Stimulated activated CD4-positive, alpha-beta T cell treated with anti-CD3 and anti-CD28 coated beads, TNF-alpha, amount 100 ng/mL, for 1 hour (primary cell): ENCODE measurements at places on chromosomes 7 and 10.

DNA sequence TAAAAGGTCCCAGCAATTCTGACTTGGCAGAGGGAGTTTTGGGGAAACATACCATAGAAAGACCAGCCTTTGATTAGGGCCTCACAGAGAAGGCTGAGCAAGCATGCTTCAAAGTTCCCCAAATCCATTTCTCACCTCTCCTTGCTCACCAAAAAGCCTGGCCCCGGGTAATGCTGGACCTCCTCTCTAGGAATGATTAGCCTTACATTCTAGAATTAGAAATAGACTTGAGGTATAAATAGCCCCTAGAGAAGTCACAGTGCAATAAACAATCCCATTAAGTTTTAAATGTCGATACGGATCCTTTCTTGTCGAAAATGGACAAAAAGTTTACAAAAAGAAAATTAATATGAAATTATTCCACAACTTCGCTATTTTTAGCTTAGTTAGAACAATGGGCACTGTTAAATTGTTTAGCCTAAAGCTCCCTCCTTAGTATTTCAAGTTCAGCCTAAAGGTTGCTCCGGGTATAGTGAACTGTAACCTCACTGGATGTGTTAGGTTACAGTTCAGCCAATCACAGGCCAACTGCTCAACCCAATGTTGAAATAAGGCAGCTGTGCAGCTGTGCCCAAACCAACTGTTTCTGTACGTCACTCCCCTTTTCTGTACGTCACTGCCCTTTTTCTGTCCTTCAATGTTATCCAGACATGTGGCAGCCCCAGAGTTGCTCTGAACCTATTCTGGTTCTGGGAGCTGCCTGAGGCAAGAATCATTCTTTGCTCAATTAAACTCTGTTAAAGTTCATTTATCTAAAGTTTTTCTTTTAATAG lies 7.9 kb upstream of the GSDME start:
- no peak for DNase-seq

- DNase-seq: no peak
Observed at GRCh38 chr10:73850863-73851461, 23.4 kb downstream of the CAMK2G start.

- no peak for DNase-seq
Observed at GRCh38 chr7:77258593-77258992, 59.0 kb upstream of the FGL2 start.

DNA sequence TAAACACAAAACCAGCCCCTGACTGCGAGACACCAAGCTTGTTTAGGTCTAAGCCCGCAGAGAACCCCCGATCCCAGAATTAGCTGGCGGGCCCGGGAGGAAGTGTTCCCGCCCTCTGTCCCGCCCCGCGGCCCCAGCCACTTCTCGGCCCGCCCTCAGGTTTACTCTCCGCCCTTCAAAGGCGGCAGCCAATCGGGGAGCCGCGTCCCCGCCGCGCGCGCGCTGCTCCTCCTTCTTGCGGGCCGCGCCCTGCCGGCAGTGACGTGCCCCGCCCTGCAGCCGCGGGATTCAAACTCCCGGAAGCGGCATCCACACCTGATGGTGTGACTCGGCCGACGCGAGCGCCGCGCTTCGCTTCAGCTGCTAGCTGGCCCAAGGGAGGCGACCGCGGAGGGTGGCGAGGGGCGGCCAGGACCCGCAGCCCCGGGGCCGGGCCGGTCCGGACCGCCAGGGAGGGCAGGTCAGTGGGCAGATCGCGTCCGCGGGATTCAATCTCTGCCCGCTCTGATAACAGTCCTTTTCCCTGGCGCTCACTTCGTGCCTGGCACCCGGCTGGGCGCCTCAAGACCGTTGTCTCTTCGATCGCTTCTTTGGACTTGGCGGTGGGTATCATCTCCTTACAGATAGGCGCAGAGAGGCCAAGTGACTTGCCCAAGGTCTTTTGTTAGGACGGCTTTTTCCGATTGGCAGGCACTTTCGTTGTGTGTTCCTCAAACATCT lies at the start of gene CEP55:
Gene CEP55 (plus strand): TSS at position 291 of the 720 bp plus-strand sequence. CDS start 3,440 bp downstream, outside the sequence.
- peak; percentile 78 for DNase-seq

GRCh38 chr10:90857635-90858460 lies at the start of gene HTR7:
TSS of gene HTR7 (minus strand) at chr10:90858039. CDS start at chr10:90857671, 368 bp downstream.
- peak; percentile 52 for DNase-seq

DNA sequence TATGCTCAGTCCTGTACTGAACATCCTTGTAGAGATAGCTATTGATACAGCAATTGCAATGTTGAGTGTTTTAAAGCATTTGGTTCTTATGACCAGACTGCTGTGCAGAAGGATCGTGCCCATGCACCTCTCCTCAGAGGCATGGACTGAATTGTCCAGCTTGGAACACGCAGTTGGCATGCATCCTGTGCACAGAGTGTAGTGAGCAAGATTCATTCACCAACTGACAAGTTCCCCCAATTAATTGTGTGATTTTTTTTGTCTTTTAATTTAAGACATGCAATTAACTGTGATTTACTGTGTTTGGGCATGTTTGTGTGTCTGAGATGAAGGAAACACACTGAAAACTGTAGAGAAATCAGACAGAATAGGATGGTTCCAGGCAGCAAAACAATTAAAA lies 323.7 kb downstream of the CDK14 start:
- no peak for DNase-seq

DNA sequence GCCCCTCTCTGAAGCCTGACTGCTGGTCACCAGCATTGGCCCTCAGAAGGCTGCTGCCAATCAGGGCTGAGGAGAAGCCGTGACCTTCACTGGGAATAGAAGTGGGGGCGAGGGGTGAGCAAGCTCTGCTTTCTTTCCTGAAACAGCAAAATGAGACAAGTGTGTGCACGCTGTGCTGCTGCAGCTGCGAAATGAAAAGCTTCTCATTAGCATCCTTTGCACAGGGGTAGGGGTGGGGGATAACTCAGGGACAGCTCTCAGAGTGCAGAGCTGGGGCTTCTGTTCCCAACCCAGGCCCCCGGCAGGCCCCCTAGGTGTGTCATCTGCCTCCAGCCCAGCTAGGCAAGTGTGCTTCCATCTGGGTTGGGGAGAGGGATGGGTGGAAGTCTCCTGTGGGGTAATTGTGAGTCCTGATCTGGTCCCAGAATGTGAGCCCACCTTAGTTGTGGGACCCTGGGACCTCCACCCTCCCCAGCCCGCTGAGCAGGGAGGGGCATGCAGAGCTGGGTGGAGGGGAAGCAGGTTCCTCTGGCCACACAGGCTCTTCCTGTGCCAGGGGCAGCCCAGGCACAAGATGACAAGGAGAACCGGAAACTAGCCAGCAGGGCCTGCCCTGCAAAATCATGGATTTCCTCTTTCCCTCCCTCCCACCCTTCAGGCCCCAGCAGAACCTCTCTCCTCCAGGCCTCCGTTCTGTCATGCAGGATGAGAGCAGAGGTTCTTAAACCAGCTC lies 22.2 kb downstream of the ZNF467 start:
- no peak for DNase-seq

GRCh38 chr7:110084181-110084807 lies 1006.6 kb upstream of the LRRN3 start:
- no peak for DNase-seq

- no peak for DNase-seq
Observed at GRCh38 chr7:6306471-6306870, 34.0 kb upstream of the CYTH3 start.

GRCh38 chr10:45440511-45441062 lies 66.6 kb downstream of the ALOX5 start:
- no peak for DNase-seq

GRCh38 chr10:133084491-133084890 lies 3.2 kb upstream of the ADGRA1 start:
- DNase-seq: no peak

DNA sequence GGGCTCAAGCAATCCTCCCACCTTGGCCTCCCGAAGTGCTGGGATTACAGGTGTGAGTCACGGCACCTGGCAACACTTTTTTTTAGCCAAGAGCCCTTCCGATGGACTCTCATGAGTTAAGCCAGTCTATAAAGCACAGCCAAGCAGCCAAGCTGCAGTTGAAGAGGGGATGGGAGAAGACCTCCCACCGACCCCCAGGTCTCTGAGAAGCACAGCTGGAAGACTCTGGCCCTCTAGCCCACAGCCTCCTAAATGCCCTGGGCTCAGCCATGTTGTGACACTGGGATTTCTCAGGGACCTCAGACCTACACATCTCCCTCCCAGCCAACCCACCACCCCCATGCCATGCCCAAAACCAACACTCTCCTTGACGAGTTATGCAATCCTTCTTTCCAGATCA lies 31.1 kb downstream of the CALML3 start:
- no peak for DNase-seq

DNA sequence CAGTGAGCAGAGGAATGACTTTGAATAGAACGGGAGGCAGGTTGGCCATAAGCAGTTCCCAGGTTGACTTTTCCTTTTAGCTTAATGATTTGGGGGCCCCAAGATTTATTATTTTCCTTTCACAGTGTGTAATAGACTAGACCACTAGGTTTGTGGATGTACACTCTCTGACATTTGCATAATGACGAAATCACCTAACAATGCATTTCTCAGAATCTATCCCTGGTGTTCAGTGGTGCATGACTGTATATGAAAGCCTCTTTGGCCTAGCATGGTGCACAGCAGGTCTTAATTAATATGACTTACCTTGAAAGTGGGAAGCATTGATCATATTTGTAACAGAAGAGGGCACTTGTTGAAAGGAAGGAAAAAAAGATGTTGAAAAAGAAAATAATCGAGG lies 761.9 kb downstream of the TYW1 start:
- no peak for DNase-seq
